Left ventricle myocardium inferior (tissue), 1 donor: ENCODE measurements at places on chromosomes 1 and 21.

DNA sequence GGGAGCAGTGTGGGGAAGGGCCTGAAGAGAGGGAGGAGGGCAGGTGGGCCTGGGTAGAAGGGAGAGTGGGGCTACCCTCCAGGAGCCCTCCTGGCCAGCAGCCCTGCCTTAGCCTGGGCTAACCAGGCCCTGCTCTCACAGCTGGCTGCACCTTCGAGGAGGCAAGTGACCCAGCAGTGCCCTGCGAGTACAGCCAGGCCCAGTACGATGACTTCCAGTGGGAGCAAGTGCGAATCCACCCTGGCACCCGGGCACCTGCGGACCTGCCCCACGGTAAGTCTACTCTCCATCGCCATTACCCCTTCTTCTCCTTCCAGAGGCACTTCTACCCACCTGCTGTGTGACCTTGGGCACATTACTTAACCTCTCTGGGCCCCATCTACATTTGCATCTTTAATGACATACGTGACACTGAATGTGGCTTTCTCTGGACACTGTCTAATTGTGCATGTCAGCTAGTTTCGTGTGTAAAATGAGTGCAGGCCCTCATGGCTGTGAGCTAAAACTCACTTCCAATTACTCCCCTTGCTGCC lies 18.9 kb downstream of the PTPRU start:
- DNase-seq: no peak

- DNase-seq: no peak
Observed at GRCh38 chr1:101128211-101128727, 102.7 kb upstream of the DPH5 start.

DNA sequence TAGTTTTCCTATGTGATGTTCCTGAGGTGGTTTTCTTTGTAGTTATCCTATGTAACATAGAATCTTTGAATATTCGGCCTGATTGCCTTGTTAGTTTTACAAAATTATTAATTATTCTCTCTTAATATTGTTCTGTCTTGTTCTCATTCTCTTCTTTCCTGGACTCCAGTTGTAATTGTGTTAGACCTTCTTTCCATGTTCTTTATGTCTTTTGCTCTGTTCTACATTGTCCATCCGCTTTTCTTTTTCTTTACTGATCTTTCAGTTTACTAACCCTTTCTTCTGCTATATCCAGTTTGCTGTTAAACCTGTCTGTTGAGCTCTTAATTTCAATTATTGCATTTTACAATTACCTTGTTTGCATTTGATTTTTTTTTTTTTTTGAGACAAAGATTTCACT lies 89.3 kb downstream of the PEX14 start:
- no peak for DNase-seq

DNA sequence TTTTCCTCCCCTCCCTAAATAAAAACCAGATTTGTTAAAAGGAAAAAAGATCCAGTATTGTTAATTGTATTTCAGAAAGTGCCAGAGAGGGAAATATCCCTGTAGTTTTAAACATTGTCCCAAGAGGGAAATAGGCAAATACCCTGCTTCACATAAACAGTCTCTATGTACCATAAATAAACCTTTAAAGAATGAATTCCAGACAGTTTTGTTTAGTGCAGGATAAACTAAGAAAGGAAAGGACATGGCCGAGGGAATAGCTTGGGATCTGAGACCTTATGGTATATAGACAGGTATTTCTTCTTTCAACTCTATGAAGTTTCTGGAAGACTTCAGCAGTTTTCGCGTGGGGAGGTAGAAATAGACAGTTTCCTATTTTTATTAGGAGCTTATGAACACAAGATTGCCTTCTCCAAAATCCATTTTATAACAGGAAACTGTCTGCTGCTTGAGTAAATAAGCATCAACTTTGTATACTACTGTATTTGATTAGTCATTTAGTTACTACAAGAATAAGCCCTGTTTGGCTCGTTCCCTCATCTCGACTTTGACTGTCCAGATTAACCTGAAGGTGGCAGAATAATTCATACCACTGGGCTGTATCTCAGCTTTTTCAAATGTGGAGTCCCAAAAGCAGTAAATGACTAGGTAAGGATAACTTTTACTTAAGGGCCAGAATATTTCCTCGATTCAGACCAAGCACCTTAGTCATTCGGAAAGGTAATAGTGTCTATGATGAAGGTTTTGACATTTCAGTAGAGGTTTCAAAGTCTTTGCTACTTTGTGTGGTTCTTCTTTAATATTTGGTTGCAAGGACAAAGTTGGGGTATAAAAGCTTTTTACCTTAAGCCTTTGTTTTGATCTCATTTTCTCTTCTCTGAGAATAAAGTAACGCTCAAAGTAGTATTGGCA lies 177.5 kb downstream of the VPS13D start:
- no peak for DNase-seq

DNA sequence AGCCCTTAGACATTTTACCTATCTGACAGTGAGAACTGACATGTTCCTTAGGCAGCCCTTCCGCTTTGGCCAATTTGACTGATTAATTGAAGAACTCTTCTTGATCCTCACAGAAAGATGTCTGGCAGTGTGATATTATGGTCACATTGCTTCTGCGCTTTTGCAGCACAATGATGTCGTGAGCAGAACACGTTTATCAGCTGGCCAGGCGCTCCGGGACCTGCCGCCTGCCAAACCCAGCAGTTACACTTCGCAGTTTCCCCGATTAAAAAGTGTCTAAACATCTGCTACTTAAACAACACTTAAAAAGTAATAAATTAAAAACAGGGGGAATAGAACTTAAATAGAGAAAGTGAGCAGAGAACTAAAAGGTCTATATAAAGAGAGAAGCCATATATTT lies 103.5 kb upstream of the ETS2 start:
- peak; percentile 27 for DNase-seq

DNA sequence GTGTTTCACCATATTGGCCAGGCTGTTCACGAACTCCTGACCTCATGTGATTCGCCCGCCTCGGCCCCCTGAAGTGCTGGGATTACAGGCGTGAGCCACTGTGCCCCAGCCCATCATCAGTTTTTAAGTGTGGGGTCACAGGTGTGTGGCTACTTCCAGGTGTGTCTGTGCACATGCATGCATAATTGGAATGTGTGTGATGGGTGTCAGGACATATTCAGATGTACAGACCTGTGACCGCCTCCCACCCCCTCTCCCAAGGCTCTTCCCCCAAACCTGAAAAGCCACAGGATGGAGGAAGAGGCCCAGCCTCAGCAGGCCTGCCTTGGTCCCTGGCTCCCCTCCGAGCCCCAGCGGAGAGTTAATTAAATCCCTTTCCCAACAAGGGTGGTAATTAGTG lies 37.3 kb upstream of the CSF3R start:
- DNase-seq: no peak

- no peak for DNase-seq
Observed at GRCh38 chr1:63119575-63120155, 202.7 kb upstream of the FOXD3 start.

GRCh38 chr1:17531682-17532487 lies 7.6 kb upstream of the ARHGEF10L start:
- peak; percentile 80 for DNase-seq

DNA sequence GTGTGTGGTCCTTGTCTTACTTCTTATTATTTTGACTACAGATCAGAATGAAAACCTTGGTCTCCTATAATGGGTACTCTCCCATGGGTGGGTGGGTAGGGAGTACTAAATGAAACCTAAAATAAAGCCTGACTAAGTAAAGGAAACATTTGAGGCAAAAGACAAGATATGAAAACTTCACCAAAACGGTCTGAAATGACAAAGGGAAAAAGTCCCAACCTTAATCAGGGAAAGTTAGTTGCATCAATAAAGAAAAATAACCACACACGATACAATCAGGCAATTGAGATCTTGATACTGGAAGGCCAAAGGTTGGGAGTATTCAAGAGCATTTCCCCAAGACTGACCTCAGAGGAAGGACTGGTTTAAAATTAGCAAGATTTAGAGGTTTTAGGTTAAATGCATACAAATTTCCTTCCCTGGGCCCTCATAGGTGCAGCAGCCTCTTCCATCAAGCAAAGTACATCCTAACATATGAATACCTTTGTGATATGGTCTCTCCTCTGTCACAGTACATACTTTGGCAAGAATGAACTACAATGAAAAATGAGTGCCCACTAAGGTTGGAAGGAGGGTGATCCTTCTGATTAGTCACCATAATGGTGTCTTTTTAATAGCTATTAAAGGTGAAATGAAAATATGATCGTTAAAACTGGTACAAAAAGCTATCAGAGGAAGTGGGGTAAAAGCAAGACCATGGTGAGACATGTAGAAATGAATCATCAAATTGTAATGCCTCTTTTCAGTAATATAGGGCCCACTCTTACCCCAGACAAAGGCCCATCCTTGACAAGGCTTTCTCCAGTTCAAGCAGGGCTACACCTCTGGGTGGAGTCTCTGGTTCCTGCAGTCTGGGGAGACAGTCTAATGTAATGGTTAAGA lies 15.3 kb upstream of the TNFSF4 start:
- no peak for DNase-seq

DNA sequence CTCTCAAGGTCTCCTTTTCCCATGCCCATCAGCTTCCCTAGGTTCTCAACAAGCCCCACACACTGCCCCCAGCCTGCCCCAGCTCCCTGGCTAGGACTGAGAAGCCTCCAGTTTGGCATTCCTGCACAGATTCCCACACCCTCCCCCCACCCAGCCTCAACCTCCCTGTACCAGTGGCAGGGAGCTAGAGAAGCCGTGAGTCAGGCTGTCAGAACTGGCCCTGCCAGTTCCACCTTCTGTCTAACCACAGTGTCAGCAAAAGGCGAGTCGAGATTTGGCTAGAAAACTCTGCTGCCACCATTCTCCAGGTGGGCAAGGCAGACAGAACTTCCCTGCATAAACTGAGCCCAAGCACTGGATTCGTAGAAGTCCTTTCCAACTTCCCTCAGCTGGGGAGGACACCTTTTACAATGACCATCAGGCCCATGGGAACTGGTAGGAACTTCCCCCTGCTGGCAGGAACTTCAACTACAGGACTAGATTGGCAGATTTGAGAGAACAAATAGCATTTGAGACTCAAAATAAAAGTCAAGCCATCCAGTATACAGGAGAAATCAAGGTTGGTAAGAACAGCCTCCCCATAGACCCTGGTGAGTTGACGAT lies 31.0 kb downstream of the TNNT2 start:
- DNase-seq: no peak

- peak; percentile 31 for DNase-seq
Observed at GRCh38 chr1:9825093-9826074, 1.6 kb upstream of the CLSTN1 start.

GRCh38 chr1:229452956-229453801 lies 19.3 kb upstream of the ACTA1 start:
- DNase-seq: no peak

DNA sequence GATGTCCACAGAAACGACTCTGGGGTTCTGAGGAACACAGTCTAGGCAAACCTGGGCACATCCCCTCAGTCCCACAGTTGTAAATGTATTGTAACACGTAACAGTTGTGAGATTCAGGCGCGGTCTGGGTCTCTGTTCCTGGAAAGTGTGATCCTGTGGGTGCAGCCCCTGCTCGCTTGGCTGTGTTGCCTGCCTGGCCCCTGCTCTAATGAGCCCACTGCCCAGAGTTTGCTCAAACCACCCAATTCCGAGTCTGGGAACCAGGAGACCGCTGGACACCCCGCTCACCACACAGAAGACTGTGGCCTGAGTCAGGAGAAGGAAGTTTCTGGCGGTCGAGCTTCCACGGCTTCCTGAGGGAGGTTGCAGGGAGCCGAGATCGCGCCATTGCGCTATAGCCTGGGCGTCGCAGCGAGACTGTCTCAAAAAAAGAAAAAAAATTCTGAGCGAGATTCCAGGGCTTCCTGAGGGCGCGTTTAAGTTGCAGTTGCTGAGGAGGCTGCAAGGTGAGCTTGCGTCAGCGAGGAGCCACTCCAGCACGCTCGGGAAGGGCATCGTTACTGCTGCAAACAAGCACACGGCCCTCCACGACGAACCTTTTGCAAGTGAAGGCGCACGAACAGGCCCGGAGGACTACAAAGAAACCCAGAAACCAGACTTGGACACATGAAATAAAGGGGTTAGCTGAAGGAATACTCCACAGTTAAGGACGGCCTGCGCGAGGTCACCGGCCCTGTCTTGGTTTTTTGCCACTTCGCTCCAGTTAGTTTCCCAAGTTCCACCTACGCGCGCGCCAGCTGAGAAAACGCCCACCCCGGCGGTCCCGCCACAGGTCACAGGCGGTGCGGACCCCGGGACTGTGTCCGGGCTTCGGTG lies 1.1 kb downstream of the C21orf58 start:
- no peak for DNase-seq

GRCh38 chr1:226654046-226654667 lies 84.9 kb downstream of the ITPKB start:
- DNase-seq: peak; percentile 12

- no peak for DNase-seq
Observed at GRCh38 chr1:81437213-81437612, 363.5 kb upstream of the ADGRL2 start.

GRCh38 chr1:196594700-196595099 lies 13.5 kb downstream of the KCNT2 start:
- DNase-seq: no peak

GRCh38 chr1:205199090-205199930 lies 12.2 kb downstream of the DSTYK start:
- no peak for DNase-seq

- no peak for DNase-seq
Observed at GRCh38 chr1:163381487-163382184, 59.9 kb downstream of the NUF2 start.

- DNase-seq: peak; percentile 63
Observed at GRCh38 chr1:45686015-45686287, 382 bp downstream of the GPBP1L1 start.

- no peak for DNase-seq
Observed at GRCh38 chr1:119815361-119815760, 4.1 kb upstream of the REG4 start.

- no peak for DNase-seq
Observed at GRCh38 chr21:29613021-29613420, 314.3 kb downstream of the BACH1 start.

DNA sequence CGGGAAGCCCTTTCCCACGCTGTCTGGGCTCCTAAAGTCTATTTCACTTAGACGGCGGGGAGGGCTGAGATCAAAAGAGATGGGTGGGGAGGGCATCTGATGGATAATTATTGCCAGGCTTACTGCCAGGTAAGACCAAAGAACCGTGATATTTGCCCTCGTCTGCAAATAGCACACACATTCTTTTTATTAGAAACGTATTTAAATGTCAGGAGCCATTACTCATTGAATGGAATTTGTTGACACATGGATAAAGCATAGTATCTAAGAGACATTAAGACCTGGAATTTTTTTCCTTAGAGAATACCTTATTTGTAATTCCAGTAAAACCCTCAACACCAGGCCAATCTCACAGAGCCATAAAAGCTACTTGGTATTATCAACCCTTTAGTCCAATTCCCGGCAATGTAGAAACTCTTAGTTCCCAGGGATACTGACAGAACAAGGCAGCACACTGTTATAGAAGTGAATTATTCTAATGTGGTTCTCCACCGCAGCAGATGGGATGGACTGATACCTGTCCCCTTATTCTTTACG lies 10.6 kb downstream of the URB1 start:
- DNase-seq: no peak

DNA sequence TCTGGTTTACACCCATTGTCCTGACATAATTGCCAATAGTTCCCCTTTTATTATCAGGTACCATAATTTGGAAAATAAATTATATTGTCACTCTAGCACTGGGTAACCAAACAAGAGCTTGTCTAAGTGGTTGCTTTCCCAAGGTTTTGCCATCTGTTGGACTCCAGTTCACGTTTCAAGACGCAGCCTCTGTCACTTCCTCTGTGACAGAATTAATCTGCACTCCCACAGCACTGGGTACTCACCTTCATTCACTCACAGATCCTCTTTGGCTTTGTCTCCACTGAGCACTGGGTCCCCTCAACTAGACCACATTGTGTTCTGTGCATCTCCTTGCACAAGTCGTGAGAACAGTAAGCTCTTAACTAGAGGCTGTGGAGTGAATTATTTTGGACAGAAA lies 123.6 kb upstream of the JUN start:
- no peak for DNase-seq

GRCh38 chr1:160620942-160621632 lies 25.8 kb downstream of the SLAMF1 start:
- DNase-seq: no peak
